ENCODE measurements at places on chromosomes 7 and 10.

- DNase-seq: no peak
These were observed 9.3 kb downstream of the TFEC start for GRCh38 chr7:116021237-116021636.

DNA sequence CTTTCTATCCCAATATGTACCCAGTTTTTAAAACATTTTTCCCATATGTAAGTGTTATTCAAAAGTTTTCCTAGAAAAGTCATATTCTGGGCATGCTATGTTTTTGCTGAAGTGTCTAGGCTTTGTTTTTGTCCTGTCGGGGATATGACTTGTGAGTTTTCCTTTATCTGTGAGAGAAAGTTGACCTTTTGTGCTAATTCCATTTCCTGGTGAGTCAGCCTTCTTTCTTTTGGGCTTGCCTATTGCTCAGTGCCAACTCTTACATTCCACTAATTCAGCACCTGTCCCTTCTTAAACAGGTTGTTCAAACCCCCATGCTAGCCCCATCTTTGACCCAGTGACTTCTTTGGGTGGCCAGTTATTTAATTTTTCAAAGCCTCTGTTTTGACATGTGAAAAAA is 146.2 kb downstream of the AHR start:
- no peak for DNase-seq

DNA sequence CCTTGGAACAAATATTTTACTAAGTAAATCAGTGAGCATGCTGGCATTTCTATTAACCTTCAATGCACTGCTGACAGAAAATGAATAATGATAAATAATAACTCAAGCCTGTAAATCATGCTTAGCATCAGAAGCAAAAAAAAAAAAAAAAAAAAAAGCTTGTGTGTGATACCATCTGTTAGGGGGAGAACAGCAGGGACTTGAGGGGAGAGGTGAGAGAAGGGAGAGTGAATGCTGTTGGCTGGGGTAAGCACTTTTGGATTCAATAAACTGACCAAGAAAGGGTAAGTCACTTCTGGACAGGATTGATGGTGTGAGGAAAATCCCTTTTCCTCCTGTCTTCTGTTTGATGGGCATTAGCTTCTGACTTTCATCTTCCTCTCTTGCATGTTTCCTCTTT is 996.4 kb downstream of the KCNMA1 start:
- DNase-seq: no peak

DNA sequence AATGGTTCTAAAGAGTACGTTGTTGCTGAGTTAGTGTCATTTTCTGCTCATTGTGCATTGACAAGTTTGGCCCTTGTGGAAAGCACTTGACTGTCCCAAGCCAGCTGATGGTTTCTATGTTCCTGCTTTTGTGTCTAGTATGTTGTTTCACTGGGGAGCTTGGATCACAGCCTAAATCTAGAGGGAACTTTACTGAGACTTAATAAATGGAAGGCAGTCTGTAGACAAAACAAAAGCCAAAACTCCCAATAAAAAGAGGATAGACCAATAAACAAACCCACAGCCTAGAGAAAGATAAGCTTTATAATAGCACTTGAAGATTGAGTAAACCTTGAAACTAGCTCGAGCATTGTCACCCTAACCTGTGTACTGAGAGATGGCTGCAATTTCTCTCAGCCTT is 196.8 kb downstream of the ADRA2A start:
- no peak for DNase-seq

DNA sequence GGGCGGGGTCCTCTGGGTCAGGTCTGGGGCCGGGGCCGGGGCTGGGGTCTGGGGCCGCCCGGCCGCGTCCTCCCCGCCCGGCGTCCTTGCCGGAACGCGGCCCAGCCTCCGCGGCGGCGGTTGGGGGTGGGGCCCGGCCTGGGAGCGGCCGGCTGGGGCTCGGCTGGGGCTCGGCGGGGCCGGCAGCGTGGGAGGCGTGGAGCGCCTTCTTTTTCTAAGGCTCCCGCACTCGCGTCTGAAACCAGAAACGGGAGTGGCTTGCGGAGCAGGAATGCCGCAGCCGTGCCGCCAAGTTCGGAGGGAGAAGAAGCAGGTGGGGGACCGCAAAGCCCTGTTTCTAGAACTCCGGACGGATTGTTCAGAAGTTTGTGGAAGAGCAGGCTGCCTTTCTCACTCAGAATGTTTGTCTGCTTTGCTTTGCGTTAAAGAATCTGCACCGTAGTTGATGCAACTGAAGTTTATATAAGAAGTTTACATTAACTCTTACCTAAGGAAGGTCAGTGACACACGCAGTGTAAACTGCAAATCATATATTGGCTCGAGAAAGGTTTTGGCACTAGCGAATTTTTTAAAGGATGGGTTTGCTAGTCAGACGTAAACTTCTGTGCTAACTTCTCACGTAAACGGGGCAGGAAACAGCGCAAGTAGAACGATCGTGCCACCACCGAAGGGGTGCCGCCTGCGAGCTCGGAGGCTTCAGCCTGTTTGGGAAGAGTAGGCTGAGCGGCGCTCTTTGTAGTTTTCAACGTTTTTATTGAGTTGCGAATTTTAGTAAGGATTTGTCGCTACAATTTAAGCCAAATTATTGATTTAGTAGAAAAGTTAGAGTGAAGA is 729 bp downstream of the DNAJB6 start:
- peak; percentile 70 for DNase-seq

- DNase-seq: no peak
These were observed 99.9 kb downstream of the PTPRN2 start for GRCh38 chr7:158487631-158488151.

DNA sequence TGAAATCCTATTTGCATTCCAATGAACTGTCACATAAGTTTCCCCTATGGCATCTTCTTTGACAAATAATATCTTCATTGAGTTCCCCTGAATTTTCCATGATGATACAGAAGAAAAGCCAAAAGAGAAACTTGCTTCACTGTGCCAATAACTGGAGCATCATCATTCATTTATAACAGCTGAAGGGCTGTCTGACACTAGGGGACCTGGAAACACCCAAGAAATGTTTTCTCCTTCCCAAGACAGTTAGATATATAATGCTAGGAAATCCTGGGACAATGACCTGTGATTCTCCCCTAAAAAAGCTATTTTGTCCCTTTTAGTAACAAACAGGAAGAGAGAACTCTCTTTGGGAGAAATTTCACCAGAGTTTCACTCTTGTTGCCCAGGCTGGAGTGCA is 133.6 kb downstream of the SEMA3C start:
- DNase-seq: no peak

- DNase-seq: no peak
These were observed 1.0 kb downstream of the STX1A start for GRCh38 chr7:73718438-73718881.

DNA sequence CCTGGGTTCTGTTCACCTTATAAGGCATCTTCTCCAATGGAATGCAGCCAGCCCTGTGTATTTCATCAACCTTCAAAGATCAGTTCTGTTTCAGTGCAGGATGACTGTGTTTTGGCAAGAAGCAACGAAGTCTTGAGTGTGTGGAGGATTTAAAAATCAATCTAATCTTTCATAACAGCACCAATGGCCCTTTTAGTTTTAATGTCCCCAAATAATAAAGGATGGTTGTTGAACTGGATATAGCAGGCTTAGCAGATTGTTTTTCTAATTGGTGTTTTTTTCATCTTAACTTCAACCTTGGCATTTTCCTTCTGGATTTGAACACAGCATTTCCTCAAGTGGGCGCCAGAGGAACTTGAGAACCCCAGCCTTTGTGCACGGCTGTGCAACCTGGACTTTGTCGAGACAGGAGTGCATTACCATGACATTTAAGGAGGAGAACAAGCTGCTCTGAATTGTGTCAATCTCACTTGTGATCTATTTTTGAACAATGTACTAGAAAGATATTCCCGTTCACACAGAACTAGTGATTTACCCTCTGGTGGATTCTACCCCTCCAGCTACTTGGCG is 313.3 kb upstream of the AKR1E2 start:
- peak; percentile 45 for DNase-seq

- DNase-seq: no peak
These were observed 143.6 kb downstream of the CDK14 start for GRCh38 chr7:90739716-90740115.

DNA sequence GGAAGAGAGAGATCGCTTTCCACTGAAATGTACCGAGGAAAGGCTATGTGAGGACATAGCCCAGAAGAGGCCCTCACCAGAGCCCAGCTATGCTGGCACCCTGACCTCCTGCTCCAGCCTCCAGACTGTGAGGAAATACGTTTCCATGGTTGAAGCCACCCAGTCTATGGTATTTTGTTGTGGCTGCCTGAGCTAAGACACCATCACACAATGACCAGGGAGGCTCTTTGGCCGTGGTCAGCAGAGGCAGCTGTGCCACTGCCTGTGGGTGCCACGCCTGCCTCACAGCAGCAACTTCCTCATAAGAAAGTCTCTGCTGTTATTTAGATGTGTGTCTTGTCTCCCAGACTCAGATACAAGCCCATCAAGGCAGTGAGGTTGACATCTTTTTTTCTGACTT is 182.7 kb upstream of the PLXNA4 start:
- no peak for DNase-seq

GRCh38 chr7:26588511-26588910 is 275.9 kb downstream of the SKAP2 start:
- DNase-seq: no peak

GRCh38 chr7:42745357-42746059 is 166.4 kb downstream of the C7orf25 start:
- DNase-seq: no peak

GRCh38 chr10:113151190-113151666 is 201.2 kb downstream of the TCF7L2 start:
- no peak for DNase-seq

GRCh38 chr7:31850066-31850465 is 163.1 kb downstream of the PPP1R17 start:
- no peak for DNase-seq

DNA sequence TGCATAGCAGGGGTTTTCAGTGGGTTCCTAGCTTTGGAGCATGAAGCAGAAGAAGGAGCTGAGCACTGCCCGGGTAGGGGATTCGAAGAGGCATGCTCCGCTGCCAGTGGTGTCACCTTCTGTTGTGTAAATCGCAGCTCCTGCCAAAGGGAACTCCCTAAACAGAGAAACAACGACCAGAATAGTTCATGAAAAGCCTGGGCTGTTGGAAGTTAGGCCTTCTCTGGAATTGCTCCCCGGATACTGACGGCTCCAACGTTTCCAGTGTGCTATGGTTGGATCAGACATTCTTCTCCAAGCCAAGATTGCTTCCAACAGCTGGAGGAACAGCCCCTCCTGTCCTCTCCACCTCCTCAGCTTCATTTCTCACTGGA is 546.0 kb upstream of the FZD8 start:
- no peak for DNase-seq

DNA sequence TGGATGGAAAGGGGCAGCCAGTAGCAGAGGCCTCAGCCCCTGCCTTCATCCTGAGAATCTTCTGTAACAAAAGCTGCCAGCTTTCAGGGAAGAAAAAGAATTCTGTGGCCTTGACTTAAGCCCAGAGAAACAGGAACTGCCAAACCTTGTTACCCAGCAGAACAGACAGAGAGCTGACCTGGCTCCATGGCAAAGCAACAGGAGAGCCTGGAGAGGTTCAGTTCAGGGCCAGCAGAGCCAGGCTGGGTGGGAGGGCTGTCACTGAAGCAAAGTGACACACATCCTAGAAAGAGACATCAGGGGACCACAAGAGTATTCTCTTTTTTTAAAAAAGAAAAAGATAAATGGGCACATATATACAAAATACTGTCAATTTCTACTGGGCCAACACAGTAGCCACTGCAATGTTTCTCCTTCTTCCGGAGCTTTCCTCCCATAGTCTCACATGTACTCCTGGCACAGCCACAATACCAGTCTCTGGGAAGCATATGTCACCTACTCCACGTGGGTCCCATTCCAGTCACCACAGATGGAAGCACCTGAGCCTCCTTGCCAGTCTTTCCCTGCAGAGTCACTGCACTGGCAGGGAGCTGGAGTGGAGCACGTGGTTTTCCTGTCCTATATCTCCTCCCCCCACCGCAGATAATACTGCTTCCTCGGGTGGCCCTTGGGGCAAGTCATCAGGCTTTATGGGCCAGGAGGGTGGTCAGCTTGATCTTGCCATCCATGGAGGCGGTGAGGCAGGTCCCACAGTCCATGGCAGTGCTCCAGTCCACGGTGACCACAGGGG is 15.2 kb upstream of the CYREN start:
- DNase-seq: no peak

- DNase-seq: no peak
These were observed 30.7 kb upstream of the GDF10 start for GRCh38 chr10:47269294-47269693.

- DNase-seq: no peak
These were observed 143.9 kb upstream of the FRMD4A start for GRCh38 chr10:14474656-14475055.

DNA sequence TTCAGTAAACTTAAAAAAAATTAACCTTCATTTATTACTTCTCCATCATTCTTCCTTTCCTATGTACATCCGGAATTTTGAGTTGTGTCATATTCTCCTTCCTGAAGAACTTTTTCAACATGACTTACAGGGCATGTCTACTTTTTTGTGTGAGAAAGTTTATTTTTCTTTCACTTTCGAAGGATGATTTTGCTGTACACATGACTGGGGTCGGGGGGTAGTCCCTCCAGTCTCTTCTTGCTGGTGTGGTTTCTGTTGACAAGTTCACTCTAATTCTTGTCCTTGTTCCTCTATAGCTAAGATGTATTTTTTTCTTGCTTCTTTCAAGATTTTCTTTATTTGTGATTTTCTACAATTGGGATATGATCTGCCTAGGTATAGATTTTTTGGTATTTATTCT is 55.8 kb downstream of the INPP5A start:
- DNase-seq: no peak

- DNase-seq: no peak
These were observed 127.8 kb downstream of the PTPN20 start for GRCh38 chr10:47038881-47039561.

DNA sequence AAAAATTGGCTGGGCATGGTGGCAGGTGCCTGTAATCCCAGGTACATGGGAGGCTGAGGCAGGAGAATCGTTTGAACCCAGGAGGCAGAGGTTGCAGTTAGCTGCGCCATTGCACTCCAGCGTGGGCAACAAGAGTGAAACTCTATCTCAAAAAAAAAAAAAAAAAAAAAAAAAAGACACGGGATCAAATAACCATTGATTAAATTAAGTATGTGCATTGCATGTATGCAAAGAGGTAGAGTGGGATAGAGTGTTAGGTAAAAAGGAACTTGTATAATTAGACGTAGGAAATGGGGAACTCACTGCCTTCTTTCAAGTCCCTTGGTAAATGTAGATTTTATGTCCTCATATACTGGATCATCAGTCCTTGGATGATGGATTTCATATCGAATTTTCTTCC is 13.1 kb downstream of the VCL start:
- no peak for DNase-seq

DNA sequence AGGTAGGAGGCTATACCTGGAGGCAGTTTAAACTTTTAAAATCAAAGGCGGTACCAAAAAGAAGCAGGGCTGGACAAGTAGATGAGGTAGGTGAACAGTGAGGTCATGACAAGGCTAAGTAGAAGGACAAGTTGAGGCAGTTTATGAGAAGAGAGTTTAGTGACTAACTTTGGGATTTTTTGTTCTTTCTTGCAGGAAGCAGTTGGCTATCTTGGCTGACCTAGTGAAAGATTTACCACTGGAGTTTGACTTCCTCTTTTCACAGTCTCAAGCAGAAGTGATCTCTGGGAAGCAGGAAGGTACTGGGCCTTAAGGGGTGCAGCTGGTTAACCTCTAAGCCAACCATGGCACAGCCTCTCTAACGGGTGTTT is 26.3 kb downstream of the ENTPD7 start:
- DNase-seq: no peak

GRCh38 chr7:45055016-45055415 is 33.8 kb downstream of the NACAD start:
- no peak for DNase-seq

GRCh38 chr7:22025983-22026382 is 80.3 kb upstream of the CDCA7L start:
- no peak for DNase-seq

Data from AG08395 (cell line).